ENCODE measurements at places on chromosomes 4 and X.

DNA sequence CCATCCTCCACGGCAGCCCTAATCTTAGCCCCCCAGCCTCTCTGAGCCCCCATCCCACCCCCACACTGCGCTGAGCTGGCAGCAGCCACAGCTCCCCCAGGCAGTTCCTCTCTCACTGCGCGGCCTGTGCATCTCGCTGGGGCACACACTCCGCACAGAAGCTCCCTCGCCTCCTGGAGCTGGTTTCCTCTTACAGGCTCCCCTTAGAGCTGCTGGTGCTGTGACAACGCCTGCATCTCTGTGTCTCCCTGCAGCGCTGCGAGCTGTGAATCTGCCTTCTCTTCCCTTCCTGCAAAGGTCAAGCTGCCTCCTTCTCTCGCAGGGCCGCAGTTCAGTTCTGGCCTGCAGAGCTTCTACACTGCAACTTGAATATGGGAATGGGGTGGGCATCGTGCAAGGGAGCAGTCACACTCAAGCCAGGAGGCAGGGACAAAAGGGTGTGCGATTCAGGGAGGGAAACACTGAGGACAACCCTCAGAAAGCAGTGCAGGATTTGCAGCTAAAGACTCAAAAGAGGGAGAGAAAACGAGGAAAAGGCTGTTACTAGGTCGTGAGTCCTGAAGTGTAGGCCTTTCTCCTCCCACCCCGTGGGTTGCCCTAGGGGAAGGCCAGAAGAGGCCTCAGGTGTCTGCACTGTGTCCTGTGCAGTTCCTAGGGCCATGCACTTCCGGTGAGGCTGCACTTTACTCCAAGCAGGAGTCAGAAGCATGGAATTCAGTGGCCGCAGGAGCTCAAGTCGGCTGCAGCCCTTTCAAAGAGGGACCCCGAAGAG, 87.0 kb downstream of the BCOR start:
- DNase-seq: no peak

DNA sequence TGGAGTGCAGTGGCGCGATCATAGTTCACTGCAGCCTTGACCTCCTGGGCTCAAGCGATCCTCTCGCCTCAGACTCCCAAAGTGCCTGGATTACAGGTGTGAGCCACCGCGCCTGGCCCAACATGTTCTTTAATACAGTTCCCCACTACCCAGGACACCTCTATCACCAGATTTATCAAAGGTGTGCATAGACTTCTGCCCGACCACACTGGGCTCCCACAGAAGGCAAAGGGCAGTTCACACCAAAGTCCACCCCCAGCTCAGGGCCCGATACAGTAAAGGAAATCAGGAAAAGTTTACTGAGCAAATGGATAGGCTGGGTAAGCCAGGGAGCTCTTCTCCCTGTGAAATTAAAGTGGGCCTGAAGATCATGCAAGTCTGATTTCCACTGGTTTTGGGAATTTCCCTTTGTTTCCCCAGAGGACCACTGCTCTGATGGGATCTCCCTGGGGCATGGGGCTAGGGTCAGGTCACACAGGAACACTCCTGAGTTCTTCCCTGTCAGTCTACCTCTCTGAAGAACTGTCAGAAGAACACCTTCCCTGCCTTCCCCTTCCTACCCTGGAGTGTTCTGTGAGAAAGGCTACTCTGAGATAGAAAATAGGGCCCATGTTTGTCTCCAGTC, 17.7 kb upstream of the PIM2 start:
- no peak for DNase-seq

- no peak for DNase-seq
Observed at GRCh38 chrX:28609917-28610613, 22.8 kb downstream of the IL1RAPL1 start.

GRCh38 chrX:133783274-133783673, 202.1 kb downstream of the GPC3 start:
- no peak for DNase-seq

- no peak for DNase-seq
Observed at GRCh38 chr4:40214661-40215418, 18.0 kb downstream of the RHOH start.
